ENCODE measurements at places on chromosomes 1 and 21.

GRCh38 chr1:110230381-110231199 is 20.5 kb downstream of the KCNC4 start:
- no peak for DNase-seq

DNA sequence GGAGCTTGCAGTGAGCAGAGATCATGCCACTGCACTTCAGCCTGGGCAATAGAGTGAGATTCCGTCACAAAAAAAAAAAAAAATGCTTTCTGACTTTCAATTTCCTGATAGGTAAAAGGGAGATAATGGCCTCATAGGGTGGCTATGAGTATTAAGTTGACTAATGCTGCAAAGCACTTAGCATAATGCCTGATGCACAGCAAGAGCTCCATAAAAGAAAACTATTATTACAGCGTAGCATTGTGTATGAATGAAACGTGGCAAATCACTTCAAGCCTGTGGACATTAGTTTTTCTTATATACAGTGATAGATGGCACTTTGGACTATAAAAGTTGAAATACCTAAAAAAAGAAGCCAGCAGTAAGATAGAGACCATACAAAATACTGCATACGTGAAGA is 16.8 kb downstream of the FNDC7 start:
- DNase-seq = no peak

DNA sequence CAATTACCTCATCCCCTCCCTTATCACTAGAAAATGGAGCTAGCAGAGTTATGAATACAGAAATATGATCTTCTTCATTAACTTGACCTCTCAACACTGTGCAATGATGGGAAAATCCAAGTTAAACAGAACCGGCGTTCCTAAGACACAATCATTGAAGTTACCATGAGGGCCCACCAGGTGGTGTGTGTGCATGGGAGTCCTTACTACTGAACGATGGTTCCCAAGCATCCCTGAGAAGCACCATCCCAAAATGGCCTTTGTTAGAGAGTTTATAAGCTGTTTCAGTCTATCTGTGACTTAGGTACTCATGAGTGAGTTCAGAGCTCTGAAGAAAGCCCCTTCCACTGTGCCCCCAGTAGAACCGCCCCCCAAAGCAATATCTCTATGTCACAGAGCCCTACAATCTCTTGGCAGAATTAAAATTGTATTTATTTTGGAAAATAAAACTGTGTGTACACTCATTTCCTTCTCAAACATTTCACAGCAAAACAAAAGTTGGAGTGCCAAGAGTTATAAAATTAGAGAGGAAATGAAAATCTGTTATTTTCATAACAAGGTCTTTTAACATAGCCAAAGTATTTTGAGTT is 56.8 kb downstream of the PLD5 start:
- DNase-seq = no peak

DNA sequence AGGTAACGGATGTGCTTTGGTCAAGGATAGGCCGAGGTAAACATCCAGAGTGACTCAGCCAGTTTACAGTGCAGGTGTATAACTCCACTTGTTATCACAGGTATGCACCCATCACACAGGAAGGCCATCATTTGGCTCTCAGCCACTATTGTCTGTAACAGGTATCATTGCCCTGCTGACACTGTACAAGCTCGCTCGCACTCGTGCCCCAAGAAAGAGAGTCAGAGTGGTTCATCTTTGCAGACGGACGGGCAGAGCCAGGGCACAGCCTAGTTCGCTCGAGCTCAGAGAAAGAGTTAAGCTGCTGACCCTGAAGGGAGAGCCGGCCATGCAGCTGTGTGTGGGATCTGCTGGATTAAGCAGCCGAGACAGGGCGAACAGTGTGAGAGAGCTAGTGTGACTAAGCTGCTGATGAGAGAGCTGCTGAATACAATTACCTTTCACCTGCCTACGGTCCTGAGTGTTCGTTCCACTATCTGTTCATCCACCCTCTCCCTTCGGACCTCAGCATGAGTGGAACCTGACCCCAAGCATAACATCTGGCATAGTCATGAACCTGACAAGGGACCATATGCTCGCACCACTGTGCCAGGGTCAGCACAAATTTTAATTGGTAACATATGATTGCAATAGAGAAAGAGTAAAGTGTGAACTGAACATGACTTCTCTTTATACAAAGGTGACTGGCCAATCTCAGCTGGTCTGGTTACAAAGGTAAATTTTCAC is 27.0 kb upstream of the LYPD8 start:
- no peak for DNase-seq

DNA sequence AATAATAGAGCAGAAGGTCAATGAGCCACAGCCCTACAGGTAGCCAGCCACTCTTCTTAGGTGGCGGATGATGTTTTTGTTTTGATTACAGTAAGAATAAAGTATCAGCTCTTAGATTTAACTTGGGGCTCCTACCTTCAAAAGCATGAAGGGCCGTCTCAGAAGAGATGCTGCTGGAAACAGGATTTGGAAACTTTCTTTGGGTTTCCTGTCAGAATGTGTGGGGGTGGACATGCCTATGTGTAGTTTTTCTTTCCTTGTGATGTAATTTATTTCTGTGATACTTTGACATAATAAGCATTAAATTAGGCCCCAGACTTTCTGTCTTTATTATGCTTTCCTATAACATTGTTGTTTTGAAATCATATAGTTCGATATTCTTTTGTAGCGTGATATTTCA is 1.5 kb downstream of the RAP1A start:
- no peak for DNase-seq

DNA sequence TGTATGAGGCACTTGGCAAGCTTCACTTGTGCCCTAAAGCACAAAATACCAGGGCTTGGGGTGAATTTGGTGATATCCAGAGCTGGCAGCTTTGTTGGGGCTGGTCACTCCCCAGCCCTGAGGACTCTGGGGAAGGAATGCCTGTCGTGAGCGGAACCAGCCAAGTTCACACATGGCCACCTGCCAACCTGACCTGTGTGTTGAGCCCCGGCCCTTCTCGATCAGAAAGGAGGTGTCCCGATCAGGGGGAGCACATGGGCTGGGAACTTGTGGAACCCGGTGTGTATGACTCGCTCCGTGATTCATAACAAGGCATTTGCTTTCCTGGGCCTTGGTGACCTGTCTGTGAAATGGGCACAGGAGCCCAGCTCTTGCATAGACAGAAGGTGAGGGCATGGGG is 43.1 kb downstream of the AGPAT3 start:
- DNase-seq = no peak

GRCh38 chr1:37634244-37634991 is at the start of gene RSPO1:
Gene RSPO1, minus strand, starts transcription at chr1:37634892. Its CDS starts 5,231 bp downstream, at chr1:37629661.
- no peak for DNase-seq

DNA sequence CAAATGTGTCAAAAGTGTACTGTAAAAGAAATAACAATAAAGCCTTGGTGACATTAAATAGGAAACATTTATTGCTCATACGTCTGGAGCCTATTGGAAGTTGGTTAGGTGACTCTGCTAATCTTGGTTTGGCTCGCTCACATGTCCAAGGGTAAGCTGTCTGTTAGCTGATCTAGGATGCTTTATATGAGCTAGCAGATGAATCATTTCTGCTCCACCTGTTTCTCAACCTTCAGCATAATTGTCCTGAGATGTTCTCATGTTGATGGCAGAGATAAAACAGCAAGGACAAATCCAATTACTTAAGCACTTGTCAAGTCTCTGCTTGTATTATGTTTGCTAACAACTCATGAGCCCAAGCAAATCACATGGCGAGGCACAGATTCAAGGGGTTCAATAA is 56.0 kb upstream of the CD53 start:
- DNase-seq = no peak

- no peak for DNase-seq
Observed at GRCh38 chr1:201298396-201299381, 15.4 kb downstream of the PKP1 start.

- DNase-seq = no peak
Observed at GRCh38 chr1:214303141-214303930, 22.4 kb downstream of the SMYD2 start.

GRCh38 chr1:178581351-178582303 is 68.7 kb downstream of the TEX35 start:
- DNase-seq = no peak

GRCh38 chr1:167345386-167345733 is 124.7 kb downstream of the POU2F1 start:
- DNase-seq = no peak

- no peak for DNase-seq
Observed at GRCh38 chr1:30920827-30921226, 12.3 kb upstream of the SDC3 start.

DNA sequence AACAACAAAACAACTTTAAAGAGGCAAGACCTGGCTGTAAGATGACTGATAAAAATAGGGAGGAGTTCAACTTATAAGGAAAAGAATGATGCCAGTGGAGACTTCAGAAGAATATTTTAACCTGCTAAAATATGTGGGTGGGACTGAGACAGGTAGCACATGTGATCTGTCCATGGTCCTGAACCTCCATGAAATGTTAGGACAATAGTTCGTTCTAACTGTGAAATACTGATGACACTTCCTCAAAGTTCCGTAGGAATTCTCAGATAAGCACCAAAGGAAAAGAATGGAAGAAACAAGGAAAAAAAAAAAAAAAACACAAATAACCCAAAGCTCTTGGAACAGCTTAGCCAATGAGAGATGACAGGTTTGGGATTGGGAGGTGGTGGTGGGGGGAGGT is 44.7 kb downstream of the CDC42BPA start:
- DNase-seq = no peak

- no peak for DNase-seq
Observed at GRCh38 chr1:77687519-77687906, 5.1 kb upstream of the ZZZ3 start.

DNA sequence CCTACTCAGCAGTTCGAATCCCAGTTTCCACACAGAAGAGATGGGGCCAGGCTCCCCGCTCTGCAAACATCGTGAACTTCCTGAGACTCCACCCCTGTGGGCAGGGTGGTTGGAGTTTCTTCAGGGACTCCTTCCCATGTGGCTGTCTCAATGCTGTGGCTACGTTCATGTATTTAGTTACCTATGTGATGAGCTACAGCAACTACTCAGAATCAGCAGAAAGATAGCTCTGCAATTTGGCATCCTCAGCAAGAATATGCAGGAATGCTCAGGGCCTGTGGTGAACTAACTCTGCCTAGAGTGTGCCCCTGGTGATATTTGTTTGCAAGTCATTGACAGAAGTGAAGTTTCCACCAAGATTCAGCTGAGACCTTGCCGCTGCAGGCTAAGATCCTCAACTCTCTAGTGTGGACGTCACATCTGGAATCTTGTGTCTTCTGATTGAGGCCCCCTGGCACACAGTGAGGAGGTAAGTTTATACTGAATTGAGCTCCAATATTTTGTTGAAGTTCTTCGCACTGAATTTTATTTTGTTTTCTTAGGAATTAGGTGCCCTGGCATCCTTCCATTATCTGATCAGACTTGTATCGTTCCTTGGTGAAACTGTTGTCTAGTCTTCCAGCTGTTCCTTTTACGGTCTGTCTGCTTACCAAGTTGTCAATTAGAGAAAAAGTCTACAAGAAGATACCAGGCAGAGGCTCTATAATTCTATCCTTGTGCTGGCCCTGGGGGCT is 8.2 kb upstream of the GLRX2 start:
- DNase-seq = no peak

DNA sequence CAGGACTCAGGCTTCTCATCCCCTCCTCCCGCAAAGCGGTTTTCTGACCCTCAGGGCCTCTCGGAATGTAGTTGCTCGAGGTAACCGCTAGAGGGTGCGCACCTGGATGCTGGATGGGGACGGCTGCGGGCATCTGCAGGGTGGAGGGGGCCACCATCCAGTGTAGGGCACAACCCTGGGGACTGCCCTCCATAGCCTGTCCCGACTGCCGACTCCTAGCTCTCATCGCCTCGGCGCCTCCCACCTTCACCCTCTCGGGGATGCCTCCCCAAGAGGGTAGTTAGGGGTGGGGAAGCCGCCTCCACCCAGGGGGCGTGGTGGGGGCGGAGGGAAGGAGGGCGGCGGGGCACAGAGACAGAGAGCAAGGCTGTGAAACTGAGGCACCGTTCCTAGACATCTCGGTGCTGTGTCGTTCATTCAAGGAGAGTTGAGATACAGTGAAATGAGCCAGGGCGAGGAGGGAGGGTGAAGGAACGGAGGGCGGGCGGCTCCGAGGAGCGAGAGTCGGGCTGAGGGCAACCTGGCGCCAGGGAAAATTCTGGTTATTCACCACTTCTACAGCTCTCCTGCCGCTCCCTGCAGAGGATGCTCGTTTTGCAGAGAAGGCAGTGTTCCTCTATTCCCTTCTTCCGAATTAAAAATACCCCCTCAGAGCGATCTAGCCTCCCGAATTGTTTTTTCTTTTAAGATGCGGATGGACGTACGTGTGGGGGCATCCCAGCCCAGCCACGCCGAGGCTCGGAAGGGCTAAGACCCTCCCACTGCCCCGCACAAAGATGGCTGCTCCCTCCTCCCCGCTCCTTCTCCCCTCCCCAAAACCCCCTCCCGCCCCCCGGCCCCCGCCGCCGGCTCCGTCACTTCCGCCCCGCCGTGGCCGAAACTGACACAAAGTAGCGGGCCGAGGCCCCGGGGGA is at the start of gene ATP8B2:
ATP8B2 (plus strand) TSS at position 857 of the 914 bp plus-strand sequence. CDS start 2,617 bp downstream, outside the sequence.
- peak; percentile 54 for DNase-seq

- no peak for DNase-seq
Observed at GRCh38 chr1:202644219-202645096, 65.8 kb downstream of the SYT2 start.

DNA sequence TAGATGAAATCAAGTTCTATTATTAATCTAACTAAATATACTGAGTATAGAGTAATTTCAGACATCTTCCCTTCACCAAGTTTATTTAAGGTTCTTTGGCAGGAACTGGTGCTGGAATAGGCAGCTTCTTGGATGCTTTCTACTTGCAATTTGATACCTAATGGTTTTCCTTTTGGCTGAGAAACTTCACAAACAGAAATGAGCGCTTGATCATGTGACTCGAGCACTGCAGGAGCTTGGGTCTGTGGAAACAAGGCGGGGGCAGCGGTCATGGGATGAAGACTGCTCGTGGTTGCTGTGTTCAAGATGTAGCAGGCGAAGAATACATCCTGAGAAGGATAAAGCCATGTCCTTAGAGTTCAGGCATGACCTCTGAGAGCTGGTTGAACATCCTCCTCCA is 136.8 kb downstream of the PTPRC start:
- no peak for DNase-seq

GRCh38 chr1:109821831-109822745 is 58.4 kb upstream of the EPS8L3 start:
- DNase-seq = no peak

GRCh38 chr1:244296447-244296846 is 155.3 kb downstream of the ADSS2 start:
- DNase-seq = no peak

GRCh38 chr1:65208563-65208973 is 60.6 kb downstream of the AK4 start:
- DNase-seq = no peak

DNA sequence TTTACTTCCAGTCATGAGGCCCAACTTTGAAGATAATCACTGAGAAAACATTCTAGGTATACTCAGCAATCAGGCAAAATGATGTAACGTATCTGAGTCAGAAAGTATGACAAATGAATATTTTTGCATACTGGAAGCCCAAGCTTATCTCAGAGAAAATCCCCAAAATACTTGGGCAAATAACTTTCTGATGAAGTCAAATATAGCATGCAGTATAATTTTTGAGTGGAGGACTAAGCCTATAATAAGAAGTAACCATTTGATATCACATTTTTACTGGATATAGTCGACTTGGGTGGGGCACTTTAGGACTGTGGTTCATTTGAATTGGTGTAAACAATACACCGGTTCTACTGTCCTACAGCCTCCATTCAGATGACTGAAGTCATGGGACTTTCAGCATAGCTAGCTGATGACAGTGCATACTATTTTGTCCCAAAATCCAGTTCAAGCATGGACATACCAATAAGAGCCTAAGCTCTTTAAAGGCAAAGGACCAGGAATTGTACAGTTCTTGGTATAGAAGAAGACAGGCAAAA is 2.3 kb upstream of the GADD45A start:
- no peak for DNase-seq

Measured in stimulated activated CD8-positive, alpha-beta memory T cell treated with anti-CD3 and anti-CD28 coated beads, Interleukin-2, amount 100 ng/mL, for 1 hour (primary cell).